PC-9 (cell line): ENCODE measurements at places on chromosomes 6 and 20. TPM values are rescaled to one million over a fixed set of nuclear protein-coding genes. Genes with fewer than 3 reads are reported as not detected.
A peak's percentile ranks its signal among the peaks of the same experiment; 100 is the strongest.

DNA sequence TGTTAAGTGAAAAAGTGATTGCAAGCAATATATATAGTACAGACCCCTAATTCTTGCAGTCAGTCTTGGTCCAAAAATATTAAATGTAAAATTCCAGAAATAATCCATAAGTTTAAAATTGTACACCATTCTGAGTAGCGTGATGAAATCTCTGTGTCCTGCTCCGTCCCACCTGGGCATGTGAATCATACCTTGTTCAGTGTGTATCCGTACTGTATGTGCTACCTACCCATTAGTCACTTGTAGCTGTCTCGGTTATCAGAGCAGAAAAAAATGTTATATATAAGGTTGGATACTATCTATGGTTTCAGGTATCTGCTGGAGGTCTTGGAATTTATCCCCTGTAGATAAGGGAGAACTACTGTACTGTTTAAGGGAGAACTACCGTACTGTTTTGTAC, 16.3 kb downstream of the IRAK1BP1 start:
- no peaks in the 10 kb centered on the region for H3K4me1 ChIP-seq
- H3K27ac ChIP-seq: no peak overlapping the region
- no peaks in the 10 kb centered on the region for H3K27me3 ChIP-seq
- no peak overlapping the region for H3K4me3 ChIP-seq

- DNase-seq: no peak
- no peaks in the 10 kb centered on the region for H3K36me3 ChIP-seq
- H3K27ac ChIP-seq: no peak overlapping the region
- no peaks in the 10 kb centered on the region for H3K27me3 ChIP-seq
- no peaks in the 10 kb centered on the region for H3K4me1 ChIP-seq
- no peak overlapping the region for H3K4me3 ChIP-seq
Observed at GRCh38 chr6:83113258-83113657, 45.8 kb downstream of the DOP1A start.

DNA sequence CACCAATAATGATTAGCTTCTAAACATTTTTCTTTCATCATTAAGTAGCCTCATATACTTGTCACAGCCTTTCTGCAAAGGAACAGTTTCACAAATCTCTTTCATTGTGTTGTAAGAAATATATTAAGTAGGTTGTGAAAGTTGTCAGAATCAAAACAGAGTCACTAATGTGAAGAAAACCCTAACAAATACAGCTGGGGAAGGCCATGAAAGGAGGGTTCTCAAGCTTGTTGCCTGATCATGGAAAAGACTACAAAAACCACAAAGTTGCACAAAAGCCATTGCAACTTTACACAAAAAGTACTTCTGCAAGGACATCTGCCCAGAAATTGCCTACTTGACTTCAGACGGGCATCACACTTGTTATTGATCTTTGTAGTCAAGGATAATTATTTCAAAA, 216.1 kb downstream of the ALDH8A1 start:
- no peaks in the 10 kb centered on the region for H3K36me3 ChIP-seq
- peaks cover under 1% of the 10 kb centered on the region; the same call in 1 of the 2 replicates for H3K4me1 ChIP-seq
- H3K27ac ChIP-seq: no peak overlapping the region
- no peak overlapping the region for H3K4me3 ChIP-seq
- H3K27me3 ChIP-seq: no peaks in the 10 kb centered on the region
- no peak for DNase-seq

DNA sequence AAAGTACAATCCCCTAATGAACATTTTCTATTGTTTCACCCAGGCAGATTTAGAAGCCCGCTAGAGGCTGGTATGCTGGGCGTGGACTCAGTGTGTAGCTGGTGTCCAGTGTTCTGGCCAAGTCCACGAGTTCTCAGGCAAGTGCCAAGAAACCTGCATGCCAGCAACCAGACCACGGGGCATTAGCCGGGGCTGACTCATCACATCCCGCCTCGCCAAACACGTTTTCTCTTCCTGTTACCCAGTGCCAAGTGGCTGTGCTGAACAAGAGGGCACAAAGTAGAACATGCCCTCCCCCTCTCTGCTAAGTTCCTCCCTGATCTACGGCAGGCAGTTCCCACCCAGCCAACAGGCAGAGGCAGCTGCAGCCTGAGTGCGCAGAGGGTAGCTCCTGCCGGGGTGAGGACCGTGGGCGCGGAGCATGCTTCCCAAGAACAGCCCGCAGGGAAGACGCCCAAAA, 29.6 kb downstream of the RAMACL start:
- H3K4me3 ChIP-seq: peak overlapping the region; percentile 43; the same call in 1 of the 2 replicates
- H3K27me3 ChIP-seq: no peaks in the 10 kb centered on the region
- H3K27ac ChIP-seq: peak overlapping the region; percentile 88
- peaks cover 34% of the 10 kb centered on the region for H3K4me1 ChIP-seq
- DNase-seq: peak; percentile 98

DNA sequence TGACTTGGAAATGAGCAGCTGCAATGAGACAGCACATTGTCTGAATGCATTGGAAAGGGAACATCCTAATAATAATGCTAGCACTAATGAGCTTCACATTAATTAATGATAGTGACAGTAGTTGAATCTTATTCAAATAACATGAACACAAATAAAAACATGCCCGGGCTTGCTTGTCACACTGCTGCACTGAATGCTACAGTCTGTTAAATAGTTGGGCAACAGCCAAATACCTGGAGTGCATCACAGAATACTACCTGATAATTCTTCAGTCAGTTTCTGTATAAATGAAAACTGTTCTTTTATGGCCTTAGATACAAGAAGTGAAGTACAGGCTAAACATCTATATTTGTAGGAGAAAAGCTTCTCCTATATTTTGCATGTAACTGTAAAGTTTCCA, 458.7 kb downstream of the RNF144B start:
- H3K27me3 ChIP-seq: no peaks in the 10 kb centered on the region
- no peaks in the 10 kb centered on the region for H3K36me3 ChIP-seq
- no peaks in the 10 kb centered on the region for H3K4me1 ChIP-seq
- no peak overlapping the region for H3K4me3 ChIP-seq
- no peak overlapping the region for H3K27ac ChIP-seq

- peaks cover 4% of the 10 kb centered on the region; the same call in 1 of the 2 replicates for H3K4me1 ChIP-seq
- H3K27me3 ChIP-seq: no peaks in the 10 kb centered on the region
- DNase-seq: no peak
- no peak overlapping the region for H3K4me3 ChIP-seq
- H3K27ac ChIP-seq: 0 out of 2 replicates have a peak overlapping the region, but pooled peaks have one; percentile 20
- no peaks in the 10 kb centered on the region for H3K36me3 ChIP-seq
Observed at GRCh38 chr20:34628026-34628425, 48.9 kb downstream of the PIGU start.

DNA sequence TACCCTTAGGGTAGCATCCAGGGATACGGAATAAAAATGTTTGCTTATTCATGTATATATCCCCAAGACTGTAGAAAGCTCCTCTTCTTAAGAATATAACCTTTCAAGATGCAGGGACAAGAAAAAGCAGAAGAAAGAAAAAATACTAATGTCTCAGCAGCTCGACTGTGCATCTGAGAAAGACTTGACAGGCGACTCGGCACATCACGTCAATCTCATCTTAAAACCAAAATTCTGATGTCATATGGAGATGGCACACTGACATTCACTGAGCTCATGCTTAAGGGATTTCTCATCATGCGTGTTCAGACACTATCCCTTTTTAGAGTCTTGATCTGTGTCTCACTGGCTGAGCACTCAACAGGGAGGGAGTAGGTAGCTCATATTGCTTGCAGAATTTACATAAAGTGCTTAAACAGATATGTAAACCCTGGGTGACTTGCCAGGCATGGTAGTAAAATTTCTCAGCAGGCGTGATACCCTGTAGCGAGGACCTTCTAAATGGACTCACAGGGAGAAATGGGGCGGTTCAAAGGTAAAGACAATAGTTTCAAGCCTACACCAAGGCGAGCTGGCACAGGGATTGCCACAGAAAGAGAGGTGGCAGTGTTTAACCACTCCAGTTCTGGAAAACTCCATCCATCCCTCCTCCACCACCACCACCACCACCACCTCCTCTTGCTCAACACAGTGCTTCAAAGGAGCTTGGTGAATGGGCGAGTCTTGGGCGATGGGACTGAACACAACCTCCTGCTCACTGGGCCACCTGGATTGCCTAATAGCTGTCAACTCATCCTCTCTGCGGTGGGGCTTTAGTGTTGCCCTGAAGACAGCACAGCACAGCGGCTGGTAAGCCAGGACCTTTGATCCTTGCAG, 330.5 kb downstream of the TFAP2A start:
- H3K4me1 ChIP-seq: 0 out of 2 replicates have a peak, but pooled peaks cover 5% of the 10 kb centered on the region
- no peak overlapping the region for H3K27ac ChIP-seq
- H3K4me3 ChIP-seq: no peak overlapping the region
- no peaks in the 10 kb centered on the region for H3K27me3 ChIP-seq

The PLCB4 gene
- 14.9 and 18.6 TPM in 2 replicates for total RNA-seq

DNA sequence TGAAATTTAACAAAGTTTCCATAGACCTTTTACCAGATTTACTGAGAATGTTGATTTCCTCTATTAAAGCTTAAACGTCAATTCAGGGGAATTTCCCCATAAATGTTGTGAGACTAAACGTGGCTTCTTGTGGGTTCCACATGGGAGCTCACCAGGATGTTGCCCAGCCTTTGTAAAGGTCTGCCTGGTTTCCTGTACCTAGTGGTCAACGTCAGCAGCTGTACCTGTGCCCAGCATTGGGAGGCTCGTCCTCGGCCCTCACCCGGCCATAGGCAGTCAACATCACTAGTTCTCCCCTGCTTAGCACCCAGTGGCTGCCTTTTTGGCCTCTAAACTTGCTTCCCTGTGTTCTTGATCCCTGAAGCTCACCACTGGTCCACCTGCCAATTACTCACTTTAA, 22.1 kb upstream of the CD83 start:
- H3K27ac ChIP-seq: no peak overlapping the region
- DNase-seq: no peak
- no peaks in the 10 kb centered on the region for H3K27me3 ChIP-seq
- H3K4me1 ChIP-seq: no peaks in the 10 kb centered on the region

The ITPR3 gene
- 78.3 and 86.9 TPM in 2 replicates for total RNA-seq

DNA sequence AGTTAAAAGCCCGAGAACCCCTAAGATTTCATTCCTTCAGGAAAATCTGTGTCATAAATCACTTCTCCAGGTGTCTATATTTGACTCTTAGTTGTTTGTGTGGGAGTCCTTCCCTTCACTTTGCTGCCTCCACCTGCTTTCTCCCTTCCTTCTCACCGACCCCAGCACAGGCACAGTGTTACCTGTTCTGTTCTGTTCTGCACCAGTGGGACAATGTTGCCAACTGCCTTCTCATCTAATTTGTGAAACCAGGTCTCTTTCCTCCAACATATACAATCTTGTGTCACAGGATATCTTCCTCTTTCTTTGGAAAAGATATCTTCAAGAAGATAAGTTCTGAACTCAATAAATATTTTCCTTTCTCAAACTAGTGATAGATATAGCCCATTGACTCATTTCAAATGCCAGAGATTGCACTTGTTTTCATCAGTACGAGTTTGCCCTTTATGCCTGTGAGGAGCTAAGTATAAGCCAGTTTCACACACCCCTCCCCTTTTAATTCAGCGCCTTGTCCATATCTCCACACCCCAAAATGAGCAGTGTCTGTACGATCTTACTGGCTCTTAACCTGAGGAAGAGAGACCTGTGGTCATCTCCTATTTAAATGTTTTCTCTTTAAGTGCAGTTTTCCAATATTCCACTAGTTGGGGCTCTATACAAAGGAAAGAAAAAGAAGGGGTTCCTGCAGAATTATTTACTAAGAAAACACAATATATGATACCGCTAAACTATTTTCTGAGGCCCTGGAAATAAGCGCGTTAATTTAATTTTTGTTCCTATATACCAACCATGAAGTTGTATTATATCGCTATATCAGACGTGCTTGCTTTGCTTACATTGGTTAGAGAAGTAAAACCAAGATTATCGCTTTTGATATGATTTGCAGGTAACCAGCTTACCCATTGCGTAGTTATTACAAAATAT, 81.6 kb upstream of the PREP start:
- H3K36me3 ChIP-seq: no peaks in the 10 kb centered on the region
- no peak overlapping the region for H3K4me3 ChIP-seq
- no peaks in the 10 kb centered on the region for H3K27me3 ChIP-seq
- DNase-seq: peak; percentile 53
